IPS-NIHi11 (cell line): ENCODE measurements at places on chromosomes 12 and 14.

GRCh38 chr14:104843442-104844305 is 21.4 kb upstream of the CEP170B start:
- peak; percentile 74 for DNase-seq

GRCh38 chr12:105256921-105257320 is 20.9 kb upstream of the APPL2 start:
- no peak for DNase-seq

GRCh38 chr12:102426599-102427542 is 53.5 kb downstream of the IGF1 start:
- DNase-seq, result no peak

GRCh38 chr14:61192989-61193388 is 88.1 kb downstream of the TMEM30B start:
- no peak for DNase-seq

- DNase-seq, result no peak
These were observed 34.8 kb upstream of the FRMD6 start for GRCh38 chr14:51616724-51617409.

DNA sequence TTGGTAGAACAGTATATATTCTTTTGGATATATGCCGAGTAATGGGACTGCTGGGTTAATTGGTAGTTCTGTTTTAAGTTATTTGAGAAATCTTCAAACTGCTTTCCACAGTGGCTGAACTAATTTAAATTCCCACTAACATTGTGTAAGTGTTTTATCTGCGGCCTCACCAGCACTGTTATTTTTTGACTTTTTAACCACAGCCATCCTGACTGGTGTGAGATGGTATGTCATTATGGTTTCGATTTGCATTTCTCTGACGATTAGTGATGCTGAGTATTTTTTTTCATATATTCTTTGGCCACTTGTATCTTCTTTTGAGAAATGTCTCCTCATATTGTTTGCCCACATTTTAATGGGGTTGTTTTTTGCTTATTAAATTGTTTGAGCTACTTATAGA is 357.4 kb downstream of the C12orf50 start:
- DNase-seq, result no peak

GRCh38 chr14:67618617-67619063 is 1.1 kb upstream of the ARG2 start:
- DNase-seq, result peak; percentile 56

- DNase-seq, result no peak
These were observed 8.8 kb upstream of the AMHR2 start for GRCh38 chr12:53414756-53415417.

GRCh38 chr14:90727082-90727481 is 89.1 kb downstream of the TTC7B start:
- DNase-seq, result no peak
